ENCODE measurements at places on chromosomes 5 and 9.

GRCh38 chr5:179959641-179960040 is 51.9 kb upstream of the TBC1D9B start:
- DNase-seq: no peak

DNA sequence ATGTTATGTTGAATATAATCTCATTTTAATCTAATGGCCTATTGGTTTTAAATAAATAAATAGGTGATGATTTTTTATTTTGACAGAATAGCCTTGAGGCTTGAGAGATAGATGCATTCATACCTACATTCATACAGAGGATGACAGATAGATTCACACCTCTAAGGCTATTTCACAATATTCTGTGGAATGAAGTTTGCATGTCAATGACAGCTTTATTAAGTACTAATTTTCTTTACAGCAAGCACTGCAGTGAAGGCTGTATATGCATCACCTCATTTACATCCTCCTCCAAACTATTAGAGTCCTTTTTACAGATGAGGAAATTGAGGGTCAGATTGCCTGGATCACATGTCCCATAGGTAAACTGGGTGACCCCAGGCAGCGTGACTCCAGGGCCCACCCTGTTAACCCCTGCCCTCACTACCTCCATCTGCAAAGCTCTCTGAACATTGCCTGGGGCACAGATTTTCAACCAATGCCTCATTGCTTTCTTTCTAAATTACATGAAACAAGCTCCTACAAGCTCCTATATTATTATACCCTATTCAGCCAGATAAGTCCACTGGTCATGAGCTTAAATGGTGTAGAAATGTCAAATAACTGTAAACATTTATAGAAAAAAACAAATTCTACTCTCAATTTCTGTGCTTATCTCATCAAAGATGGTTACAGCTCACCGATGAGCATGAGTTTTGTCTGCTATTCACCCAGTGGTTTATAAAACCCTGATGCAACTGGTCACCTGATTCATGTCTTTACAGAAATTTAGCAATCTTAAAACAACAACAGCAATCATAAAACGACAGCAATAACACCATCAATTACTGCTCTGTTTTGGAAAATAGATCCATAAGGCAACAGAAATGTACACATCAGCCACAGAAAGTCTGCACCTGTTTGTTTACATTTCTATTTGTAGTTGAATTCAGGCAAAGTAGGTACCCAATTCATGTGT is 338.0 kb downstream of the NSG2 start:
- DNase-seq: no peak

DNA sequence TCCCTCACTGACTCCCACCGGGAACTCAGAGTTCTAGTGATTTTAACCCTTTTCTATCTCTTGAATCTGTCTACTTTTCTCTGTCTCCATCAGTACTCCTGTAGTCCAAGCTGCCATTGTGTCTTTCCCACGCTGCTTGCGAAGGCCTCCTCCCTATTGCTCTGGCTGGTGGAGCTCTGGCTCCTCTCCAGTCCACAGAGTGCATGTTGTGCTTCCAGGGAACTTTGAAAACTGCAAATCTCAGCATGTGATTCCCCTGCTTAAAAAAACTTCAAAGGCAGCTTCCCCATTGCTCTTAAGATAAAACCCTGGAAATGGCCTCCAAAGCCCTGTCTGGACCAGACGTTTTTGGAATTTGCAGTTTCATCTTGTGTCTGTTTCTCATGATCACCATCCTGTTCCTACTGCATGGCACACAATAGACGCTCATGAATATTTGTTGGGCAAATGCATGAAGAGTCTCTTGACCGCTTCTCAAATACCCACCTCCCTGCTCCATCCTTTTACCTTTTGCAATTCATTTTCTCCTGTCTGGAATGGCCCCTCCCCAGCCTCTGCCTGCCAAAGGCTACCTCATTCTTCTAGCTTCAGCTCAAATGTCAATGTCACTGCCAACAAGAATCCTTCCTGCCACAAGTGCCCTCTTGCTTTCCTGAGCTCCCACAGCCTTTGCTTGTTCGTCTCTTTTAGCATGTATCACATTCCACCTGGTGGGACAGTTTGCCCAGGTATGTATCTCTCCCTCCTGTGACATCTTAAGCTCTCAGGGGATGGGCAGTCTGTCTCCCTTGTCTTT is 293.2 kb downstream of the ARHGAP26 start:
- DNase-seq: no peak

- no peak for DNase-seq
Measured at GRCh38 chr9:70076678-70077077, 33.0 kb downstream of the MAMDC2 start.

GRCh38 chr5:173662581-173663351 is 46.3 kb upstream of the BOD1 start:
- DNase-seq: no peak

- peak; percentile 4 for DNase-seq
Measured at GRCh38 chr9:37908698-37909186, 4.8 kb upstream of the SLC25A51 start.

- no peak for DNase-seq
Measured at GRCh38 chr9:129245276-129245675, 67.2 kb upstream of the IER5L start.

GRCh38 chr9:108245901-108246300 is 609.9 kb downstream of the ACTL7B start:
- no peak for DNase-seq

DNA sequence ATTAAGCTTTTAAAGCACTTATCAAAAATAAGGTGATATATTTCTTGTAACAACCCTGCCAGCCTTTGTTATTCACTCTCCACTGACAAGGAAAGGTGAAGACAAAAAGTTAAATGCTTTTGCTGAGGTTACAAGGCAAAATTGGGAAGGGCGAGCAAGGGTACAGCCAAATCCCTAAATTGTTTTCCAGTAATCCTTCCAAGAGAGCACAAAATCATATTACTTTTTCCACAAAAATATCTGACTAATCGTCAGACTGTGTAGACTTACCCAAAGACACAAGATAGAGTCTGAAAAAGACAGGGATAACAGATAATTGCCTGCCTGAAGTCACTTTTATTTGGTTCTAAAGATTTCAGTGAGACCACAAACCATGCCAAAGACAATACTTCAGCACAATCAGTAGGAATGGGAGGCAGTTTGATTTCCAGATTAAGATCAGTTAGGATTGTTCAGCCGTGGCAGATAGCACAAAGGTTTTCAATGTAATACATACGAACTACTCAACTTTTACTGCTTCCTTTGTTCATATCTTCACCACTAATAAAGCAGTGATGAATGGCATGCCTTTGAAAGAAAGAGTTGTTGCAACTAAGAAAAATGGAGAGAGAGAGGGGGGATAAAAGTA is 383.8 kb upstream of the TUSC1 start:
- no peak for DNase-seq

DNA sequence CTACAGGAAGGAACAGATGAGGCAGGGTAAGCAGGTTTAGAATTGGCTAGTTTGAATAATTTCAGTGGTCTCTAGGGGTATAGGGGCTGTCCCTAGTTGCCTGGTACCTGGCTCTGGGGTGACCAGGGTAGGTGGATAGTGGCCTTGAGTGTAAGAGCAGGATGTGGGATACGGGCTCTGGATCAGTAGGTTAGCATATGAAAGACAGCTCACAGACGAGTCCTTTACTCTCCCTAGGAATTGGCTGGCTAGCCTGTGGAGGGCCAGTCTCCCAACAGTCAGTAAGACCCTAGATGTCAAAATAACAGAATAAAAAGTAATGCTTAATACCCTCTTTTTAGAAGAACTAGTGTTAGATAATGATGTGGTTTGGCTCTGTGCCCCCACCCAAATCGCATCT is 16.6 kb upstream of the C9orf152 start:
- DNase-seq: no peak

- no peak for DNase-seq
Measured at GRCh38 chr5:79686799-79687198, 2.8 kb upstream of the CMYA5 start.

- no peak for DNase-seq
Measured at GRCh38 chr5:22625451-22625850, 227.7 kb downstream of the CDH12 start.

GRCh38 chr5:169657127-169657526 is 20.1 kb downstream of the DOCK2 start:
- no peak for DNase-seq

GRCh38 chr5:116409591-116410296 is 164.9 kb downstream of the SEMA6A start:
- no peak for DNase-seq

- DNase-seq: no peak
Measured at GRCh38 chr5:173774271-173774761, 113.8 kb upstream of the CPEB4 start.

- DNase-seq: no peak
Measured at GRCh38 chr5:147417135-147417813, 92.6 kb downstream of the DPYSL3 start.

GRCh38 chr5:180648658-180649296 is 623 bp downstream of the FLT4 start:
- DNase-seq: peak; percentile 83

DNA sequence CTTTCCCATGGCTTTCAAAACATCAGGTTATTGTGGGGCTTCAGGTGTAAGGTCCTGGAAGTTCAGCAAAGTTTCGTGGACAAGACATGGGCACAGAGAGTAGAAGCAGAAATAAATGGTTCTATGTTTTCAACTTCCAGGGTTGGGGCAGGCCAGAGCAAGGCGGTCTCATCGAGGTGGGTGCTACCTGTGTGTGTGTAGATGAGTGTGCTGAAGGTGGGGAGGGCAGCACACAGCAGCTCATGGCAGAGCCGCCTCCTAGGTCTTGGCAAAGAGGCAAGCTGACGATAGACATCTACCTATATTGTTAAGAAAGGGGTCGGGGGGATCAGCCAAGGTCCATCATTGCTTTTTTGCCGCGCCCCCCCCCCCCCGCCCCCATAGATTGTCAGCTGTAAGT is 3.8 kb downstream of the RAB24 start:
- no peak for DNase-seq

- DNase-seq: no peak
Measured at GRCh38 chr9:68925175-68925574, 88.7 kb downstream of the PRKACG start.

DNA sequence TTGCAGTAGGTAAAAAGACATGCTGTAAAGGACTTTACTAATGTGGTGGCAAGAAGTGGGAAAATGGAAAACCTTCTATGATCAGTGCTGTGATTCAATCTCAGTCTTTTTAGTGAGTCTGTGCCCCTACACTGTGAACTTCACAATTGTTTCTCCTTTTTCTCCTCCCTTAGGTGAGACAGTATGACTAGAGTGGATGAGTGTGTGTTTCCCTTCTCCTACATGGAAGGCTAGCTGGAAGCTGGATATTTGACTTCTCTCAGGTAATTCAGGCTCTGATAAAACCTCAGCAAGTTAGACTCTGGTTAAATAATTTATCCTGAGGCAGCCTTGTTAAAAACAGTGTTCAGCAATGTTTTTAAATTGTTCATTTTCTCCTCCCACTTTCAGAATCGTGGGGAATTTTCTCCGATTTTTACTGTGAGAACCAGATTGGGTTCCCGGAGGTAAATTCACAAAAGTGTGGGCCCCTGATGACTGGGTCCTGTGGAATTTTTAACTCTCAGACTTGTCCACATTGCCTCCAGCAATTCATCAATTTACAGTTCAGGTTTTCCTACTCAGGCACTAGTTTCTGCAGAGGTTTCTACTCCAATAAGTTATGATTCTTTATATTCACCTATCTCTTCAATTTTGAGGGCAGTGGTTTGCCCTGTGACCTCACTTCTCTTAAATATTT is 149.1 kb upstream of the PIK3R1 start:
- DNase-seq: no peak

DNA sequence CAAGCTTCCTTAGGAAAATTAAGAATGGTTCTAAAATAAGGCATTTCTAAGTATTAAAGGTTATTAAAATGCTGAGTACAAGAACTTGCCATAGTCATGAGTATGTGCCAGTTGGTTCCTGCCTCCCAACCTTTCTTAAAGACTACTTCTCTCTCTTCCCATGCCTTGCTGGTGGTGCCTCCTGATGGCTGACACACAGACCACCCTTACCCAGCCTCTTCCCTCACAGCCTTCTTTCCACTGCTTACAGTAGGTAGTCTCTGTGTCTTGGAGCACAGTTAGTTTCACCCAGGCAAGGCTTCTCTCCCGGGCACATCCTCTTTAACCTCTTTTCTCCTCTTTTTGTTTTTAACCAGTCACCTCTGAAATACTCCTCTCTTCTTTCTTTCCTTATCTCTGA is 20.6 kb upstream of the GPR150 start:
- DNase-seq: no peak
